ENCODE measurements at places on chromosomes 6 and 20.
A peak's percentile ranks its signal among the peaks of the same experiment; 100 is the strongest.

GRCh38 chr6:135527960-135528249, 30.4 kb upstream of the AHI1 start:
- DNase-seq = no peak

DNA sequence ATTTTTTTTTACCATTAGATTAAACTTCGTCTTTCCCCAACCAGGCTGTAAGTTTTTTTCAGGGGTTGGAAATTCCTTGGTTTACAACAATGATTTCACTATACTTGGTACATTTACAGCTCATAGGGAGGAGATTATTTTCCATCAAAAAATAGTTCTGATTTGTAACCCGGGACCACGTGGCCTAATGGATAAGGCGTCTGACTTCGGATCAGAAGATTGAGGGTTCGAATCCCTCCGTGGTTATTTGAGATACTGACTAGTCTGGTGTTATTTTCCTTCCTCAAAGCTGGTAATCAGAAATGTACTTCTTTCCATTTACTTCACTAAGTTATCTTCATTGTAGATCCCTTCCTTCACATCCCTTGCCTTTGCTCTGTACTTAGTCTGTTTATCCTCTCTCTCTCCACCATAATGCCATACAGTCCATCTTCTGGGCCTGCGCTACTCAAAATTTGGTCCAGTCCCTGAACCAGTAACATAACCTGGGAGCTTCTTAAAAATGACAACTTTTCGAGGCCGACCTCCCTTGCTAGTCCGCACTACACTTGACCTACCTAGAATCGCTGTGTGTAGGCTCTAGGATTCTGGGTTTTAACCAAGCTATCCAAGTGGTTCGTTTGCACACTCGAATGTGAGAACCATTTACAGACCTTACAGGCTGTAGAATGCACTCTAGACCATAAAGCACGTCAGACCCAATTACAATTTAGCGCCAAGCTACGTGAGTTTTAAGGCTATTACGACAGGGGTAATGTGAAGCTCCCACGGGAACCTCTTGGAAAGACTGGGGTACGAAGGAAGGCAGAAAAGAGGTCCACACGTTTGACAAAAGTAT, 42.1 kb upstream of the BTN3A2 start:
- peak; percentile 88 for DNase-seq

- peak; percentile 2 for DNase-seq
These were observed 157.7 kb downstream of the VEGFA start for GRCh38 chr6:43927532-43928210.

DNA sequence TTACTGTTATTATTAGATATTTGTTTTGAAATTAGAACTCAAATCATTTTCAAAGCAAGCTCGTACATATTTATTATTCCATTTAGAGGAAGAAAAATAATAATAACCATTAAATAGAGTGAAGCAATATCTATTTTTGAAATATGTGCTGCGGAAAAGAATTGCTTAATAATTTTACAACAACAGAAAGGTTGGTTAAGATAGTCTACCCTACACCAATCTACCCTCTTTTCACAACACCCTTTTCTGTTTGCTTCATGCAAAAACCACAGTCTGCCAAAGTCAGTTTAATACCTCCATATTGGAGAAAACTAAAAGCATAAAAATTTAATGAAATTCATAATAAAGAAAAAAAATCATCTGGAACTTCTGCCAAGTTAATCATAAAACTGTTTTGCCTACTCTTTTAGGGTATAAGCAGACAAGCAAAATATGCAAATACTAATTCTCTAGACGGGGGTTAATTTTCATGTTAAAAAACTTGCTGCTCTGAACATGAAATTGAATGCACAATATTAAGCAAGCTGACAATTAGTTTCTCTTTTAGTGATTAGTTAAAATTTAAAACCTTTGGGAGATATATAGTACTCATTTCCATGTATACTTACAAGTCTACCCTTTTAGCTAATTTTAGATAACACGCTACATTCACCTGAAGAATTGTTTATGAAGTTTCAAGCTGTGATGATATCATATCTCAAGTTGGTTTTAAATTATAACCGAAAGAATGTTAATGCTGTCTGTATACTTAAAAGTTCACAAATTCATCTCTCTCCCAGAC, 100.2 kb downstream of the AHI1 start:
- no peak for DNase-seq

DNA sequence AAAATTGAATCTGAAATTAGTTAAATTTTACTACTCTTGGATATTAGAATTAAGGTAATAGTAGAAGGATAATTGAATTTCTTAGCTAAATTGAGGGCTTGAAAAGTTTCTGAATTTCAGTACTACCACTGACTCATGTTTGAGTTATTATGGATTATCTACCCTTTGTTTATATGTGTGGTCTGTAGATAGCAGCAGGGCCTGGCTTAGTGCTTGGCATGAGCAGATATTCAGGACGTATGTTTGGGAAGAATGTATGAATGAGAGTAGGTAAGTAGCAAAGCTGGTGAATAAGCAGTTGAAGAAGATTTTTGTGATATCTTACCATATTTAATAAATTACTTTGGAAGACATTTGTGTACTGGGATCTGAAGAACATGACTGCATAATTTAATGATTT, 152.7 kb downstream of the MACROD2 start:
- no peak for DNase-seq

DNA sequence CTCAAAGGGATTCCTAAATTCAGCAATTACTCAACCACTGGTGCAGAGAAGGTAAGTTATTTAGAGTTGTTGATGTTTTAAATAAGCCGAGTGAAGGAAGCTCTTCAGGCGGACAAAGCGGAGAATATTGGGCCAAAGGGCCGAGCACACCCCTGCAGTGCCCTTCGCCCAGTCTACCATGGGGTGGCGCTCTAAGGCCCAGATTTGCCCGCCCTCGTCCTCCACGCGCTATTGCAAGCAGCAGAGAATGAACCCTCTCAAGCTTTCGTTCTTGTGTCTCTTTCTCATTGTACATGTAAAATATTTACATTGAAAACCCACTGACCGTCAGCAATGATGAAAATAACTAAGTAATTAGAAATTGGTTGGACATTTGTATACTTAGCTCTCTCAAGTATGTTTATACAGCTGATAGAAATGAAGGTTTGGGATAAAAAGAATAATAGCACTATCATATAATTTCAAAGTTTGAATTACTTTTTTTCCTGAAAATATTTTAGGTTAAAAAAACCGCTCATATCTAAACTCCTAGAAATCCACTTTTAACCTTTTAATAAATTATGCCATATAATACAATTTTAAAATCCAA, 195.0 kb upstream of the CEP162 start:
- DNase-seq = no peak

- peak; percentile 46 for DNase-seq
These were observed 99.0 kb upstream of the TNFAIP3 start for GRCh38 chr6:137767911-137768690.

- DNase-seq = no peak
These were observed 8.6 kb downstream of the CDC40 start for GRCh38 chr6:110188791-110189190.

- no peak for DNase-seq
These were observed 3.2 kb upstream of the SIRPA start for GRCh38 chr20:1892119-1892385.

- DNase-seq = no peak
These were observed 198.6 kb upstream of the THBS2 start for GRCh38 chr6:169452117-169452868.

All from CD4-positive, alpha-beta T cell treated with Interleukin-17A for 1 hour (primary cell).